ENCODE measurements at places on chromosomes 6 and 20. TPM values are rescaled to one million over a fixed set of nuclear protein-coding genes. Genes with fewer than 3 reads are reported as not detected.

PRKN gene
- 8.5 TPM for polyA plus RNA-seq

FGD2 gene
- 2.1 TPM for polyA plus RNA-seq

TRIM31 gene
- not detected for polyA plus RNA-seq

GRCh38 chr6:87902383-87902782 is 145.3 kb upstream of the SPACA1 start:
- no peak for DNase-seq

DNA sequence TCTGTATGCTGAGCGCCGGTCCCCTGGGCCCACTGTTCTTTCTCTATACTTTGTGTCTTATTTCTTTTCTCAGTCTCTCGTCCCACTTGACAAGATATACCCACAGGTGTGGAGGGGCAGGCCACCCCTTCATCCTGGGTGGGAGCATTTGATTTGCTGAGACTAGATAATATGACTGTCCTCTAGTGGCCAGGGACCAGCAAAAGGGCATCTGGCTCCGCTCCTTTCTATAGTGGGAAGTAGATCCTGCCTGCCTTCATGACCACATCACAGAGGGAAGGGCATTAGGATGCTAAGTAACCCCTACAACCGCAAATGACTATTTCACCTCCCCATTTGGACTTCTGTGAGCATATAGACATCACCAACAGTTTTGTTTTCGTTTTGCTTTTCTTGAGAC is 64.5 kb downstream of the TRMT6 start:
- DNase-seq: no peak

ELOVL2 gene
- polyA plus RNA-seq: 10.7 TPM

HTR1E gene
- 0.68 TPM for polyA plus RNA-seq

- DNase-seq: no peak
Observed at GRCh38 chr20:44703183-44703925, 11.8 kb upstream of the CCN5 start.

DNA sequence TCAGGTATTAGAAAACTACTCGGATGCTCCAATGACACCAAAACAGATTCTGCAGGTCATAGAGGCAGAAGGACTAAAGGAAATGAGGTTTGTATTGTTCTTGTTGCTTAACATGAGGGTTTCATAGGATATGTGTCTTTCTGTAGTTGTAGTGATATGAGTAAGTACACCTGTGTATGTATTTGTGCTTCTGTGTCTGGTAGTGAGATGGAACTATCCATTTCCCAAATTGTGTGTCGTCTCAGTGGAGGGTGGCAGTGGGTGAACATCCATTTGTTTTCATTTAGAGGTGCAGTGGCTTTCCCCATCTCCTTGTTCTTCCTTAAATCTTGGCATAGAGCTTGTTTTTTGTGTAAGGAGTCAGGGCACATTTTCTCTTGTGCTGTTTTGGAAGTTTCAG is 8.2 kb downstream of the ASXL1 start:
- no peak for DNase-seq

IL17F gene
- polyA plus RNA-seq: not detected

- no peak for DNase-seq
Observed at GRCh38 chr6:142838821-142839685, 105.9 kb downstream of the HIVEP2 start.

CFAP61 gene
- 3.4 TPM for polyA plus RNA-seq
